ENCODE measurements at places on chromosomes 4 and X.

DNA sequence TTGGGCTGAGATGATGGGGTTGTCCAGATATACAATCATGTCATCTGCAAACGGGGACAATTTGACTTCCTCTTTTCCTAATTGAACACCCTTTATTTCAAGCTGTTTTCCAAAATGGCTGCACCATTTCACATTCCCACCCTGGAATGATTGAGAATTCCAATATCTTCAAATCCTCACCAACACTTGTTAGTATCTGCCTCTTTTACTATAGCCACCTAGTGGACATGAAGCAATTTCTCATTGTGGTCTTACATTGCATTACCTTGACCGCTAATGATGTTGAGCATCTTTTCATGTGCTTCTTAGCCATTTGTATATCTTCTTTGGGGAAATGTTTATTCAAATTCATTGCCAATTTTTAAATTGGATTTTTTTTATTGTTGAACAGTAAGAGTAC is 364.8 kb downstream of the SMARCA1 start:
- DNase-seq: no peak

DNA sequence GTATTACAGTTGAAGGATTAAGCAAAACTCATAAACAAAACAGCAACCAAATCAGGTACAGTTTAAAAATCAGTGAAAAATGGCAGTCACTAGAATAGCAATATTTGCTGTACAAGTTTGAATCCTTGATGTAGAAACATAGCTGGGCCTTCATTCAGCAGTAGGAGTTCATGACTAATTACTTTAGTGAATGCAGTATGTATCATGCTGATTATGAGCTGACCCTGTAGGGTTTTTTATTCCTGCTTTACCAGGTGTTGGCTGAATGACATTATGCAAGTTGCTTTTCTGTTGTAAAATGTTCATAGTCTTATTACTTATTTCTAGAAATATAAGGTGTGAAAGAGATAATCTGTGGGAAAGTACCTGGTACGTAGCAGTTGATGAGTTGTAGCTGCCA is 179.6 kb downstream of the CCSER1 start:
- no peak for DNase-seq

DNA sequence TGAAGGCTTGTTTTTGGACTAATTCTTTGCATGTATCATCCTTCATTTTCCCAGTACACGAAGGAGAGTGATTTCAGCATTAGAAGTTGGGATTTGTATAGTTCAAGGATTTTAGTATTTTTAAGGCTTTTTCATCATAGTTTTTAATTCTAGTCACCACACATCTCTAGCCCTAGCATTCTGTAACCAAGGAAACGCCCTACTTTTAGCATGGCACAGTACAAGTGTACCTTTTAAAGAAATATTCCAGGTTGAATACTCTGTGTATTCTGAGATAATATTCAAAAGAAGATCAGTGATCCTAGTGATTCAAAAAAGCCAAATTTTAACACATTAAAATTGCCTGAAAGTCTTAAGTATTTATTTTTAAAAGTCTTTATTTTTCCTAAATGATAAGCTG is 150.5 kb downstream of the RAP1GDS1 start:
- DNase-seq: no peak

GRCh38 chr4:178333355-178333754 is 891.1 kb upstream of the AGA start:
- DNase-seq: no peak

DNA sequence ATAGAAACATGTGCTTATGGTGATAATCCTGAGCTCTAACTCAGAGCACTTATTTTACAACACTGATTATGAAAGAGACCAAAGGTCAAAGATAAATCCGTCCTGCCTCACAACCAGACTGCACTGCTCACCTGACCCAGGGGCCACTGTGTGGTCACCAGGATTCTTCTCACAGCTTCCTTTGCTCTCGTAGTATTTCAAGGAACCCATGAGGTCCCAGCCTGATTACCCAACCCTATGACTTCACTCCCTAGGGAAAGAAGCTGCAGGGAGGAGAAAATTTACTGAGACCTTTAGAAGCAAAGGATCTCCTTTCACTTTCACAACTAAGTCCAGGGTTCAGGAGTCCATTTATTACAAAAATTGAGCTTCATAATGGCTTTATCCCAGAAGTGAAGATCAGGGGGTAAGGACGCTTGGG is 9.6 kb downstream of the SLC25A5 start:
- no peak for DNase-seq

DNA sequence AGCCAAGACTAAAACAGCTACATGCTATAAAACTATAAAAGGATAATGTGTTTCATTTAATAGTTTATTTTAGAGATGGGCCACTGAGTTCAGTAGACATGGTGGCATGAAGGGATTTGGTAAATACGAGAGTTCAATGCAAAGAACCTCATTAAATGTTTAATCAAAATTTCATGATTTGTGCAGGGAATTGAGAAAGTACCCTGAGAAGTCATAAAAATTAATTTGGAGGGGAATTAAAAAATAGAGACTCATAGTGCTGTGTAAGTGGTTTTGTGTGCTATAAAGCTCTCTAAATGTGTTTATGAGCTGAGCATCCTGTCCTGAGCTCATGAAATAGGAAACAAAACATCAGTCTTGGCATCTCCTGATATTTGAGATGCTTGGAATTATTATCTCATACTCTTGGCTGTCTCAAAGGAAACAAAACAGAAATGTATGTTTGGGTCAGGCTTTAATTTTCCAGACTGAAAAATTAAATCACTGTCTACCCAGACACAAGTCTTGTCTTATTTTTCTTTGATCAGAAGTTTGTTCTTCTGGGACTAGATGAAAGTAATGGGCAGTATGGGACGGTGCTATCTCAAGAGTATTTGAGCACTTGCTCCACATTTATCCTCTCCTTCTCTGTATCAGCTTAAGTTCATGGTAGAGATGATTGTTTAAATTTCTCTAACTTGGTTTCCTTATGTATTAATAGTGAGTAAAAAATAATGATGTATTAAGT is 38.0 kb upstream of the EMCN start:
- no peak for DNase-seq

- DNase-seq: no peak
Observed at GRCh38 chrX:112662559-112663427, 16.9 kb downstream of the LHFPL1 start.

DNA sequence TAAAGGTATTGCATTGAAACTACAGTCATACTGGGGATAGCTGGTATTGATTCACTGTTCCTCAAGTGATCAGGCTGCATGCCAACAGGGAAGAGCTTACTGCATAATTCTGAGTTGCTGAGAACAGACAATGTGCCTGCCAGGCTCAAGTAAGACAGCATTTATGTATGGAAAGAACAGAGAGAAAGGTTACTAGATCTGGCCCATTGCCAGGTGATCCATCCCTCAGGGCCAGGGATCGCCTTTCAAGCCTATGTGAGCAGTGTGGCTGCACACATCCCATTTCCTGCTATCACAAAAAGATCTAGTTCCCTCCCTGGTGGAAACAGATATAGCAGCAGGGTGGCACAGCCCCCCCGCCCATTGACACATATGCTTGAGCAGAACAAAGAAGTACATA is 254.0 kb downstream of the TMA16 start:
- DNase-seq: no peak

DNA sequence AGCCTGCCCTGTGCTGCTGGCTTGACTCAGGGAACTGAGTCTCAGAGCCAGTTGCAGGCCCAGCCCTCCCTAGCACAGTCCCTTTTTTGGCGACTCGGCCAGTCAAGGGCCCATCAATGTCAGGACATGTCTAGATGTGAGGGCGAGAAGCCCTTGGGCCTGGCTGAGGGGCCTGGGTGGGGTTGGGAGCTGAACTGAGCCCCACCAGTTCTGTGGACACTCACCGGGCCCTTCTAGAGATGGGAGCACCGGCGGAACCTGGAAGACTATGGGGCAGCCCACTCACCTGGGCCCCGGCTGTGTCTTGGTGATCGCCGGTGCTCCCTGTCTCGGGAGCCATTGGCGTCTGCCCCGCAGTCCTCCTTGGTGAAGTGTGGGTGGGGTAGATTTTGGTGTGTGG is 245.9 kb downstream of the AFAP1 start:
- DNase-seq: no peak

DNA sequence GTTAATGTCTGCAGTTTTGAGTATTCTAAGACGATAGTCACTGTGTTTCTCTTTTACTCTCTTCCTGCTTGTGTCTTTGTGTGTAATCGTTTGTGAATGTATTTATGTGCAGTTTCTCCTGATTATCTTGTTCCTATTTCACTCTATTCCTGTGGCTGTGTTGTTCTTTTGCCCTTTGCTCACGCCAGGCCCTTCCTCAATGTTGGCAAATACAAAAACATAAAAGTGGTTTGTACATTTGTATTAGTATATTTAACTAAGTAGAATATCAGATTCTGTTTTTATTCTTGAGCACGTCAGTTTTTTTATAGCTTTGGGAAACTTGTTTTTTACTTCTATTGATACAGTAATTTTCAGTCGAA is 107.6 kb upstream of the BMPR1B start:
- DNase-seq: no peak

- no peak for DNase-seq
Observed at GRCh38 chr4:174036111-174036510, 247.4 kb downstream of the FBXO8 start.

DNA sequence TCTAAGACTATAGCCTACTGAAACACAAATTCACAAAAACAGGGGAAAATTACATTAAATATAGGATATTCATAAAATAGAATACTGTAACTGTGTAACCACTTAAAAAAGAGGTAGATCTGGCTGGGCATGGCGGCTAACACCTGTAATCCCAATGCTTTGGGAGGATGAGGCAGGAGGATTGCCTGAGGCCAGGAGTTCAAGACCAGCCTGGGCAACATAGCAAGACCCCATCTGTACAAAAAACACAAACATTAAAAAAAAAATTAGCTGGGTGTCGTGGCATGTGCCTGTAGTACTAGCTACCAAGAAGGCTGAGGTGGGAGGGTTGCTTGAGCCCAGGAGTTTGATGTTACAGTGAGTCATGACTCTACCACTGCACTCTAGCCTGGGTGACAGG is 33.4 kb downstream of the RPS6KA3 start:
- no peak for DNase-seq

DNA sequence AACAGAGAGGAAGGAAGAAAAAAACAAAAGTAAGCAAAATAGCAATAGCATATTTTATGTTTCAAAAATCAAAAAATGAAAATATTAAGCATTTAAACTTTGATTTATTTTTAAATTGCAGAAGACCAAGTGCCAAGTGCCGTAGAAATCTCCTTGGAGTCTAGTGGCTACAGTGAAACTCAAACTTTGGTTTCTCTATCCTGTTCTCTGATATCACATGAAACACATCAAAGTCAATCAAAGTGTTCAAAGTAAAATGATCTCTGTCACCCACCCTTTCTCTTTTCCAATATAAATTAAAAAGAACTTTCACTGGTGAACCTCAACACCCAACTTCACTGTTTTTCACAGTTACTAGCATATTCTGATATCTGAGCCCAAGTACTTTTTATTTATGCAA is 81.1 kb downstream of the HADH start:
- DNase-seq: no peak

GRCh38 chrX:119753639-119754257 is 4.6 kb upstream of the SOWAHD start:
- DNase-seq: no peak

DNA sequence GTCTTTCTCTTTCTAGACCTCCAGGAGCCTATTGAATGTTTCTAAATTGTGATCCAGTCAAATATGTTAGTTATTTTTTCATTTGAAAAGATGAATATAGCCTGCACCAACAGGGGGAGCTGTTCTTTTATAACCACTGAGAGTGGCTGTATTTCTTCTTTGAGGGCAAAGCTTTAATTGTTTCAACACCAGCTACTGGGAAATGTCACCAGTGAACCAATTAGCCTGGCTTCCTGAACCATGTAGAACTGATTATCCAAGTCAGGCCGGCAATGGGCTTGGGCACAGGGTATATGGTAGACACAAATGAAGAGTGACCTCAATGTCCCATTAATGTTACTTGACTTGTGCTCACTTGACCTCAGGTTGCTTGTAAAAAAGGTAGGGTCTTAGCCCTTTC is 4.8 kb upstream of the DAPP1 start:
- no peak for DNase-seq

DNA sequence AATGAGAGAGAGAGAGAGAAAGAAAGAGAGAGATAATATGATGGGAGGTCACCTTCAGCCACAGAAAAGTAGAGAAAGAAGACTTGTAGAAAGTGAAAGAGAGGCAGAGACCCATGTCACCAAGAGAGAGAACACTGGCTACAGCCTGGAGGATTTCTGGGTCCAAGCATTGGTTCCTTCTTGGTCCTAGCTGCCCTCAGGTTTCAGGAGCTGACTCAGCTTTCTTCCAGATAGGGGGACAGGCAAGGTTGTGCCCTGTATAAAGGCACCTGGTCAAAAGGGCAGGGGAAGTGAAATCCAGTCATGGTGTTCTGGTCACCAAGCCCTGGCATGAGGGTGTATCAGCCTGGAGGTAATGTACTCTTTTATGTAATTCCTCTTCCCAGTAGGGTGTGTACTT is 47.5 kb upstream of the XK start:
- no peak for DNase-seq

DNA sequence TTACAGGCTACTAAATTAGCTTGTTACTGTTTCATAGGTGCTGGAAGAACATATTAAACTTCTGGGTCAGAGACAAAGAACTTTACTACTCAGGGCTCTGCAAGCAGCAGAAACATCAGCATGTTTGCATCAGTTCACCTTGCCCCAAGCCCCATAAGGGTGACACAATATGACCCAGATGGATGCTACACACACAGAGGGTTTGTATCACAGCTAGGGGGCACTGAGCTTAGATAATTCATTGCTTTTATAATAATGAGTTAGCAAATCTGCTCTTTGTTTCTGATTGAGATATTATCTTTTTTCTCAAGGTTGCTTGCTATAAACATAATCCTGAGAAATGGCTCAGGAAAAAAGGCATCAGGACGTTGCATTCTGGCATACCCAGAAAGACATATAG is 4.8 kb upstream of the SYNPO2 start:
- DNase-seq: no peak

DNA sequence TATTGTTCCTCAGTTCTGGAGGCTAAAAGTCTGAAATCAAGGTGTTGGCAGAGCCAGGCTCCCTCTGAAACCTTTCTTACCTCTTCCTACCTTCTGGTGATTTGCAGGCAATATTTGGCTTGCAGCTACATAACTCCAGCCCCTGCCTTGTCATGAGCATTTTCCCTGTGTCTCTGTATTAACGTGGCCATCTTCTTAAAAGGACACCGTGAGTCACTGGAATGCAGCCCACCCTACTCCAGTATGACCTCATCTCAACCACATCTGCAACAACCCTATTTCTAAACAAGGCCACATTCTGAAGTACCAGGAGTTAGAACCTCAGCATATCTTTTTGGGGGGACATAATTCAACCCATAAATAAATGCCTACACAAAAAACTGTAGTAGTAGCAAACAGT is 40.7 kb downstream of the FANCB start:
- DNase-seq: no peak

DNA sequence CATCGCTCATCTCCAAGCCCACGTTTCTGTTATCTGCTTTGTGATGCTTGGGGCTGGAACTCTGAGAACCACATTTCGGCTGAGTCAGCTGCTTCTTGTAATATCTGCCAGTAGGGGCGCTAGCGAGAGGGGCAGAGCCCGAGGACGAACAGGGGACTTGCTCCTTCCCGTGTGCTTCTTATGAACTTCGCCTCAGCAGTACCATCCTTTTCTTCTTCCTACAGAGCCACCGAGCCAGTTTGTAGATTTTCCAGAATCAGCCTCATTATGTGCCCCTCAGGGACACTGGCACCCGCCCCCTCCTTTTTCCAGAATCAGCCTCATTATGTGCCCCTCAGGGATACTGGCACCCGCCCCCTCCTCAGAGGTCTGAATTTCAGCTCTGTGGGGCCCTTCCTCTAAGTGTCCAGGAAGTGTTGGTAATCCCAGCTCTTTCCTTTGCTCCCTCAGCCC is 441.7 kb upstream of the RASGEF1B start:
- DNase-seq: no peak
